ENCODE measurements at places on chromosomes 16 and 17.

- DNase-seq: no peak
These were observed 1.1 kb upstream of the CRHR1 start for GRCh38 chr17:45782889-45783592.

DNA sequence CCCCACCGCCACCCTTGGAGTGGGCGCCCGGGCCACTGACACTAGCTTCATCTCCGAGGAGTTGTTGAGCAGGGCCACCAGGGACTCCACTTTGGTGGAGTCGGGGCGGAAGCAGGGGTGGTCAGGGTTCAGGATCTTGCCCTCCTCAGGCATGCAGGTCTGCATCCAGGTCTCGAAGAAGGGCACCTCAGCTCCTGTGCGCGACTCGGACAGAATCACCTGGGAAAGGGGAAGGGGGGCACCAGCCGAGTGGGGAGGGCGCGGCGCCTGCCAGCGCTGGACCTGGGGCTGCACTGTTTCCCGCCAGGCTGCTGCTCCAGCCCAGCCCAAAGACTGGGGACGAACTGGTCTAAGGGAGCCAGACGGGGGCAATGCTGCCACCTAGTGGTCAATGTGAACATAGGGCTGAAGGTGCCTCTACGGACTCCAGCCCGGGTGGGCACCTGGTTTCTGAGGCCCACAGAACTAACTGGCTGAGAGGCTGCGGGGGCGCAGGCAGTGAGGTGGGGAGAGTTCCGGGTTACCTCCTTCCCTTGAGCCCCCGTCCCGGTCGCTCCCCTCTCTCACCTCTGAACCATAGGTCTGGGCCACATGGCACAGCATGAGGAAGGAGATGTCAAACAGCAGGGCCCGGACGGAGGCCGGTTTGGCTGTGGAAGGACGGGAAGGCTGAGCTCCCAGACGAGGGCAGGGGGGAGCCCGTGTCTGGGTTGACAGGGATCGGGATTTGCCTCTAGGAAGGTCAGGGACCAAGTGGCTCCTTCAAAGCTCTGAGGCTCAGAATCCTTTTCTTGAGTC is 11.8 kb downstream of the CSF3 start:
- DNase-seq: peak; percentile 64

DNA sequence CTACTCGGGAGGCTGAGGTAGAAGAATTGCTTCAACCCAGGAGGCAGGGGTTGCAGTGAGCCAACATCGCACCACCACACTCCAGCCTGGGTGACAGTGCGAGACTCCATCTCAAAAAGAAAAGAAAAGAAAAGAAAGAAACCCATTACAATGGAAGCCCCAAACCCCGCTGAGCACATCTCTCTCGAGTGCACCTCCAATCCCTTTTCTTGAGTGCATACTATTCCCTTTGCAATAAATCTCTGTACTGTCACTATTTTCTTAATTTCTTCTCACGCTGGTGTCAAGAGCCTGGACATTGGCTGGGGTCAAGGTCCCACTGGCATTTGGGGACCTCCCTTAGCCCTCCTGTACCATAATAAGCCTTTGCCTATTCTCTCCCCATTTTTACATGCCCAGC is 398.4 kb upstream of the EEF2KMT start:
- no peak for DNase-seq

DNA sequence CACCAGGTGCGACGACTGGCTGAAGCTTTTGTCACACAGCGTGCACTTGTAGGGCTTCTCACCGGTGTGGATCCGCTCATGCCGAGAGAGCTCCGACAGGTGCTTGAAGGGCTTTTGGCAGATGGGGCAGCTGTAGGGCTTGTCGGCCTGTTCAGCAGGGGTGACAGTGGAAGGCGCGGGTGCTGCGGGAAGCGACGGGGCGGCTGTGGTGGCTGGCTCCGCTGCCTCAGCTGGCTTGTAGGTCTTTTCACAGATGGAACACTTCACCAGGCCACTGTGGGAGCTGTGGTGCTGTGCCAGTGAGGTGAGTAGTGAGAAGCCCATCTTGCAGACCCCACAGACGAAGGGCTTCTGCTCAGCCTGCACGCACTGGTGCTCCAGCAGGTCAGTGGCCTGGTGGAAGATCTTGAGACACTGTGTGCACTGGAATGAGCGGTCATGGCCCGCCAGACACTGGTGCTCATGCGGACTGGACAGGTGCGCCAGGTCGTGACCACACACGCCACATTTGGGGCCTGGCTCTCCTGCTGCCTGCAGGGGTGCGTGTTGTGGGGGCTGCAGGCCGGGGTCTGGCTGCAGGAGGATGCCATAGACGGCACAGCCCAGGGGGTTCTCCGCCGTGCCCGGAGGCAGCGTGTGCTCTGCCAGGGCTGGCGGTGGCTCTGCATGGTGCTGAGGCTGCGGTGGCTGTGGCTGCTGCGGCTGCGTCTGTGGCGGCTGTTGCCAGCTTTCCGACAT is 2.8 kb downstream of the ZNF319 start:
- DNase-seq: no peak

DNA sequence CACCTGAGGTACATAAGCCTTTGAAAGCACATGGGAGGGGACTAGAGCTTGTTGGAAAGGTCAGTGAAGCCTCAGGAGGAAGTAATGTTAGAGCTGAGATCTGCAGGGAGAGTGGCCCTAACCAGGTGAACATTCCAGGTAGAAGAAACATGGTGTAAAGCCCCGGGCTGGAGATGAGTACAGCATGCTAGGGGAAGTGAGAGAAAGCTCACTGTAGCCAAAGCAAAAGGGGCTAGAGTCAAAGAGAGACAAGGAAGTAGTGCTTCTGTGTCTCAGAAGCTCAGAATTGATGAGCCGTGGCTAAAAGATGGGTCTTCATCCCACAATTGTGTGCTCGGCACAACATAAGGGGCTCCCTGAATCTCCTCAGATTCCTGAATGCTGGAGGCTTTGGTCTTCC is 481.8 kb downstream of the XYLT1 start:
- no peak for DNase-seq

DNA sequence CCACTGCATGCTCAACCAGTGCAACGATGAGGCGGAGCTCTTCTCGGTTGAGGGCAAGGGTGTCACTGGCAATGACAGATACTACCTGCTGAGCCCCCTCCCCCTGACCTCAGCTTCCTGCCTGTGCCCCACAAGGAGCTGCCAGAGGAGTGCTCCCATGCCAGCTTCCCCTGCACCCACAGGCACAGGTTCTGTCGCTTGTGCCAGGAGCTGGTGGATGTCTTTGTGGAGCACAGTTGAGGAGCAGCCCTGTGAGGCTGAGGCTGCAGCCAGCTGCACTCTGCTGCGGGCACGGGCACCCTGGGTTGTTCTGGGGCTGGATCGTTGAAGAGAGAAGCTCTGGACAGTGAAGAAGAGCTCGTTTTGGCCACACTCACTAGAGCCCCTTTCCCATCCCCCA is 165.3 kb upstream of the ZNF267 start:
- no peak for DNase-seq

GRCh38 chr16:2499890-2500429 is 13.8 kb upstream of the ATP6V0C start:
- DNase-seq: no peak

DNA sequence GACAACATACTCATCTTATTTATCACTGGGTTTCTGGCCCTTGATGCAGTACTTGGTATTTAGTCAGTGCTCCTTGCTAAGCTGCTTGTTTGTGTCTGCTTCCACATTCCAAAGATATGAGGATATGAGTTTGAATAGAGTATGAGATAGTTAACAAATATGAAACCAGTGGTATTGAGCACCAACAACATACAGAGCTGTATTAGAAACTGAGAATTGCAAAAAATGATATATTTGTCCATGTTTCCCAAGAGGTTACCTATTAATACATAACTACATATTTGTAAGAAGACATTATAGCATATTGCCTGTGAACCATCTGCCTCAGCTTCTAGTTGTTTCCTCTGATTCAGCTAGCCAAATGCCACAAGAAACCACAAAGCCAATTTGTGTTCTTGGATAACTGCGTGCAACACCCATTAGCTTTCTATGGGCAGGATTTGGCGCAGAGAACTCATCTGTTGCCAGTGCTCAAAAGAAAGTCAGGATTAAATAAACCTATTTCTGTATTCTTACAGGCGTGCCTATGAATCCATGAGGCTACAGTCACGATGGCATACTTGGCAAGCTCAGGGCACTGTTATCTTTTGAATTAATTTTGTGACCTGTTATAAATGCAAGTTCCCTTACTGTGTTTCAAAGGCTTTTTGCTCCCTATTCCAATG is 194.4 kb downstream of the MAP2K6 start:
- DNase-seq: no peak

DNA sequence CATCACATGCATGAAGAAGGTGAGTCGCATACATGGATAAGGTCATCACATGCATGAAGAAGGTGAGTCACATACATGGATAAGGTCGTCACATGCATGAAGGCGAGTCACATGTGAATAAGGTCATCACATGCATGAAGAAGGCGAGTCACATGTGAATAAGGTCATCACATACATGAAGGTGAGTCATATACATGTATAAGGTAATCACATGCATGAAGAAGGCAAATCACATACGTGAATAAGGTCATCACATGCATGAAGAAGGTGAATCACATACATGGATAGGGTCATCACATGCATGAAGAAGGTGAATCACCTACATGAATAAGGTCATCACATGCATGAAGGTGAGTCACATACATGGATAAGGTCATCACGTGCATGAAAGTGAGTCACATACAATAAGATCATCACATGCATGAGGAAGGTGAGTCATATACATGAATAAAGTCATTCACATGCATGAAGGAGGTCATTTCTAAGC is 105.1 kb upstream of the SDK2 start:
- no peak for DNase-seq

DNA sequence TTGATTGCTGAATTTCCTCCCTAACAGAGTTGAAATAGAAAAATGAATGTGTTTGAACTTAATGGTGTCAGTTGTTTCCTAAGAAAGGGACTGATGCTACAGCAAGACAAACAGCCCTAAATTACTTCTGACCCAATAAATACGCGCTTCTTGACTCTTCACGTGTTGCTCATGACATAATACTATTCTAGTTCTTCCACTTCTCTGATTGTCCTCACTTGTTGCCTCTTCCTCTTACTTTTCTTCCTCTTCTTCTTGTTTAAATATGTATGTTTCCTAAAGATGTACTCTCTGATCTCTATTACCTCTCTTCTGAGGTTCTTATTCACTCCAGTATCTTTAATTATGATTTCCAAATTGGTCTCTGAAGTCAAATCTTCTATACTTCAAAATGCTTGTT is 32.4 kb downstream of the RNF43 start:
- no peak for DNase-seq

GRCh38 chr17:4978726-4979125 is 8.7 kb downstream of the CAMTA2 start:
- DNase-seq: no peak

- no peak for DNase-seq
These were observed 30.0 kb downstream of the ANKFY1 start for GRCh38 chr17:4233668-4234258.

GRCh38 chr16:68013440-68013839 is 2.3 kb downstream of the DPEP2NB start:
- no peak for DNase-seq

GRCh38 chr16:57519796-57520360 is 16.5 kb downstream of the CCDC102A start:
- peak; percentile 77 for DNase-seq

DNA sequence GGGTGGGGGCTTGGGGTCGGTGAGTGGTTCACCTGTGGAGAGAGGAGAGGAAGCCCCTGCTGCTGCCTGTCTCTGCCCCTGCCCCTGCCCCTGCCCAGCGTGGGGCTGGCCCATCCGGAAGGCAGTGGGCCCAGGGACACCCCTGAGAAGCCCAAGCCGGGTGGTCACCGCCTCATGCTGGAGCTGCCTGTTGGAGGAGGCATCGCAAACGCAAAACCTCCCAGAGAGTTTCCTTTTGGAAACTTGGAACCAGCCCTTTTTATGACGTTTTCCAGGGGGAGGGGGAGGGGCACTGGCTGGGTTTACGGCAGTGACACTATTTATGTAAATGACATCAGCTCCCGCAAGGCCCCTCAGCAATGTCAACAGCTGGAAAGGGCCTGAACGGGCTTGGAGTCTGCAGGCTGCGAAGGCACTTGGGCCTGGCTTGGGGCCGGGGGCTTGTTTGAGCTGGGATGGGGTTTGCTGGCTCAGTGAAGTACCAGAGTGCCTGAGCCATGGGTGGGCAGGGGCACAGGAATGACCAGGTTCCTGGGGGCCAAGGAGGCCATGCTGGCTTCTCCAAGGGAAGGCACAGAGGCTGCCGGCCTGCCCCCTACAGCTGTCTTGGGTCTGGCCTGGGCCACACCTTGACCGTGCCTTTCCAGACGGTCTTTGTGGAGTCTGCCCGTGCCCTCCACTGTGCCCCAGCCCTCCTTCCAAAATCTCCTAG is 219.5 kb downstream of the NTN1 start:
- DNase-seq: no peak

DNA sequence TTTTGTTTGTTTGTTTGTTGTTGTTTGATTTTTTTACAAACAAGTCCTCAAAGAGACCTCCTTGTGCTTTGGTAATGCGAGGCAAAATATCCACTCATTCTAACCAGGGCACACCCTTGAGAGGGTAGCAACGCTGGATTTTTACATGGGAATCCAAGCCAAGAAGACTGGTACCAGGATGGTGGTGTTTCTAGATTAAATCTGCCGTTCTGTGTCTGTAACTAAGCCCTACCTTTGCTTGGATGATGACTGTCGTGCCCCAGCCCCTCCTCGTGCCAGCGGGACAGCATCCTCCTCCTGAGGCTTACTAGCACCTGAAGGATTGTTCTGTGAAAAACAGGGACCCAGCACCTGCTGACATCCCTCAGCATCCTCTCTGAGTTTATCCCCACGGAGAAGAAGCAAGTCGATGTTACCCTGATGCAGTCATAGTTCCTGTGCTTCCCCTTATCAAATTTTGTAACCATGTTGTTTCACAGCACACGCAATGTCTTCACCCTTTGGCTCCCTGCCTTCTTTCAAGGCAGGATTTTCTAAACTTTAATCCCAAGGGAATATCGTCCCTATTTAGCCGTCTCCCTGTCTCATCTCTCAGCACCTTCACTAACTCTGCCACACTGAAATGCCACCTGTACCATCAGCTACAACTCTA is 5.1 kb upstream of the HSBP1 start:
- no peak for DNase-seq

- DNase-seq: no peak
These were observed 17.7 kb upstream of the NETO2 start for GRCh38 chr16:47161464-47161863.

- DNase-seq: no peak
These were observed 19.3 kb downstream of the SHMT1 start for GRCh38 chr17:18344021-18344420.

- DNase-seq: no peak
These were observed 20.8 kb downstream of the ZFPM1 start for GRCh38 chr16:88473666-88474534.

DNA sequence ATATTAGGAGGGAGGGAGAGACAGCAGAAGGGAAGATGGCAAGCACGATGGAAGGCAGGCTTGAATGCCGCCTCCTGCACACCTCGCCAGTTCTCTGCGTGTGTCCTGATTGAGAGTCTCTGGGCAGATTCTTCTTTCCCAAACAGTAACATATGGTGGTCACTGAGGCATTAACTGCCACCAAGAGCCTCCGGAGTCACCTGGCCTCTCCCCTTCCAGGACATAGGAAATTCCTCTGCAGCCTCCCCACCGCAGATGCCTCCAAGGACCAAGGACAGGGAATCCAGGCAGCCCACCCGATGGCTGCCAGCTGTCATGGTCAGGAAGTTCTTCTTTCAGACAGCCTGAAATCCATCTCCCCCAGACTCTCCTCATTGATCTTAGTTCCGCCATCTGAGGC is 149.3 kb downstream of the ENGASE start:
- no peak for DNase-seq
